RWPE1 (cell line): ENCODE measurements at places on chromosomes 5 and 9.

- no peak for DNase-seq
Observed at GRCh38 chr9:136508729-136509500, 26.1 kb upstream of the SEC16A start.

- DNase-seq, result no peak
Observed at GRCh38 chr9:18138656-18139055, 335.3 kb upstream of the ADAMTSL1 start.

DNA sequence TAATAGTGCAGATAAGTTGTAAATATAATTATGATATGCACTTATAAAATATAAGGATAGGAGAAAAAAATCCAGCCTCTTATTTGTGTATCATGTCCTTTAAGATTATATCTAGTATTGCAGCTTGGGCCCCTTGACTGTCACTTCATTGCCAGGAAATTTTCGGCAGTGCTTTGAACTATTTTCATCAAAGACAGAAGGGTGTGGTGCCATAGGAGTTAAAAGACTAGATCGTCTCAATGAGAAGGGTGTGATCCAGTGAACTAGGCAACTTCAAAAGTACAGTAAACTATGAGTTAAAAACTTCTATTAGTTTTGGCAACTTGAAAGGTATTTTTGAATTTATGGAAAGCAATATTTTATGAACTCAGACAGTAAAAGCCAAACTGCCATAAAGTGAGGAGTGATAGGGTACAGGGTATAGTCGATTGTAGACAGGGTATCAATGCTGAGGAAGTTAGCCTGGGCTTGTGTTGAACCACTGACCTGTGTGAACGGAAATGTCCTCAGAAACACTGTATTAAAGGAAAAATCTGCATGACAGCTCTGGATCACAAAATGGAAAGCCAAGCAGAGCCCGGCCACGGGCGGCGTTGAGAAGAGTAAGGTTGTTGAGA lies 48.6 kb upstream of the IZUMO3 start:
- DNase-seq, result no peak

GRCh38 chr9:14542071-14542470 lies 151.2 kb downstream of the ZDHHC21 start:
- DNase-seq, result no peak

DNA sequence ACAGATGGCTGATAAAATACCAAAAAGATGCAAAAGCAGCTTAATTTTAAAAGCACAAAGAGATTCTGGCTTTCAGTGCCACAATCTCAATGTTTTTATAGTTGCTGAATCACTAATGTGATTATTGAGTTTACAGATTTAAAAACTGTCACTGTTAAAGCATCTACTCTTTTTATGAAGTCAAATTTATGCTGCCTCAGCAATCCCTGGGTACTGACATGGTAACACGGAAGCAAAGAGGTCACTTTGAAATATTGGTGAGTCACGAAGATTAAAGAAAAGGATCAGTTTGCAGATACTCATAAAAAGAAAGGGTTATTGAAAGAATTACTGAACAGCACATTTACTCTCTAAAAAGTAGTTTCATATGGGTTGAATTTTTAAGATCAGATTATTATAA lies 39.7 kb upstream of the HMGCS1 start:
- DNase-seq, result no peak

DNA sequence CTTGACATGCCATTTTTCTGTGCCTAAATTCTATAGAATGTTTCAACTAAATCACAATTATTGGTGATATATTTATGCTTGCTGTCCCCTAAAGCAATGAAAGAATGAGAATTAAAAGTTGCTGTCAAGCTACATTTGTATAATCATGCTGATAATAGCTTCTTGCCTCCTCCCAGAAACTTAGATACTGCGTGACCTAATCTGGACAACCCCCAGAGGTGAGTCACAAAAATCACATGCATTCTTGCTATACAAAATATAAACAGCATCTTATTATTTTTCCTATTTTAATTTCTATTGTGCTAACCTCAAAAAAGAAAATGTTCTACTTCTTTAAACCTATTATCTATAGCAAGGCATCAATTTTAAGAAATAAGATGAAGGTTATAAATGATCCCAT lies 995.8 kb upstream of the ACO1 start:
- no peak for DNase-seq
